ENCODE measurements at places on chromosomes 12 and 14.

GRCh38 chr14:65107200-65107599 lies 4.9 kb upstream of the MAX start:
- no peak for DNase-seq

DNA sequence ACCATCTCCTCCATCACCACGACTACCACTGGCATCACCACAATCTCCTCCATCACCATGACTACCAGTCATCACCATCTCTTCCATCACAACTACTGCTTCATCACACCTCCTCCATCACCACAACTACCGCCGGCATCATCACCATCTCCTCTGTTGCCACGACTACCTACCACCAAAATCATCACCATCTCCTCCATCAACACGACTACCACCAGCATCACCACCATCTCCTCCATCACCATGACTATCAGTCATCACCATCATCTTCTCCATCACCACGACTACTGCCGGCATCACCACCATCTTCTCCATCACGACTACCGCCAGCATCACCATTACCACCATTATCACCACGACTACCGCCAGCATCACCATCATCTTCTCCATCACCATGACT lies 89.5 kb downstream of the RIMBP2 start:
- no peak for DNase-seq

GRCh38 chr12:95687937-95688336 lies 102.6 kb downstream of the NTN4 start:
- no peak for DNase-seq

DNA sequence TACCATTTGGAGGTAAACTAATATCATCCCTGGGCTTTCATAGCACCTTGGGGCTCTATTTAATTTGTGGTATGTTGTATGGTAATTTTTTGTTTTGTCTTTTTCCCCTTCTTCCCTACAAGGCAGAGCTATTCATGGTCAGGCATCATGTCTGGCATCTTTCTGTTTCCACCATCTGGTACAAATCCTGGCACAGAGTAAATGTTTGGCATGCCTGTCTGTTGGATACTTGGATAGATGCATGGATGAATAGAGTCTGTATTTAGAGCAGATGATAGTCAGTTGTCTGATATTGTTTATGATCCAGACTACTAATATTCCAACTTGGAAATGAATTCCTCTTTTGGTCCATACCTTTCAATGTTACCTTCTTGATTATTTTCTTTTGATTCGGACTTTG lies 139.8 kb downstream of the NEDD1 start:
- DNase-seq = peak; percentile 50

DNA sequence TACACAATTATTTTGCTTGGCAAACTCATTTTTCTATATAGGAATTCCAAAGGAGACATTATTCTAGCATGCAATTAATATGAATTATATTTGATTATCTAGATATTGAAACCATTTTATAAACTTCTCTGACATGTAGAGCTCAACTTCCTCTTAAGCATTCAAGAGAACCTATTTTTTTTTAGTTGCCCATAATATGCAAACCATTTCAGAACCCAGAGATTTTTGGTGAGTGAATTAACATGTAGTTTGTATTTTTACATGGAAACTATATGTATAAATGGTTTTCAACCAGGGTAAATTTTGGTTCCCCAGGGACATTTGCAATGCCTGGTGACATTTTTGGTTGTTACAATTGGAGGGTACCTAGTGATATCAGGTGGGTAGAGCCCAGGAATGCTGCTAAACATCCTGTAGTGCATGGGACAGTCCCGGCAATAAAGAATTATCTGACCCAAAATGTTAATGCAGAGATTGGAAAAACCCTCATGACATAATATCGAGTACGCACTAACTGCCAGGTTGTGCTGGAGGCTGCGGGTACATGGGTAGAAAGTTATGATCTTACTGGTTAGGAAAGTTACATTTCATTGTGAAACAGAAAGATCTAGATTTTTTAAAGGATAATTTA lies 338.9 kb upstream of the GARIN2 start:
- DNase-seq = no peak

DNA sequence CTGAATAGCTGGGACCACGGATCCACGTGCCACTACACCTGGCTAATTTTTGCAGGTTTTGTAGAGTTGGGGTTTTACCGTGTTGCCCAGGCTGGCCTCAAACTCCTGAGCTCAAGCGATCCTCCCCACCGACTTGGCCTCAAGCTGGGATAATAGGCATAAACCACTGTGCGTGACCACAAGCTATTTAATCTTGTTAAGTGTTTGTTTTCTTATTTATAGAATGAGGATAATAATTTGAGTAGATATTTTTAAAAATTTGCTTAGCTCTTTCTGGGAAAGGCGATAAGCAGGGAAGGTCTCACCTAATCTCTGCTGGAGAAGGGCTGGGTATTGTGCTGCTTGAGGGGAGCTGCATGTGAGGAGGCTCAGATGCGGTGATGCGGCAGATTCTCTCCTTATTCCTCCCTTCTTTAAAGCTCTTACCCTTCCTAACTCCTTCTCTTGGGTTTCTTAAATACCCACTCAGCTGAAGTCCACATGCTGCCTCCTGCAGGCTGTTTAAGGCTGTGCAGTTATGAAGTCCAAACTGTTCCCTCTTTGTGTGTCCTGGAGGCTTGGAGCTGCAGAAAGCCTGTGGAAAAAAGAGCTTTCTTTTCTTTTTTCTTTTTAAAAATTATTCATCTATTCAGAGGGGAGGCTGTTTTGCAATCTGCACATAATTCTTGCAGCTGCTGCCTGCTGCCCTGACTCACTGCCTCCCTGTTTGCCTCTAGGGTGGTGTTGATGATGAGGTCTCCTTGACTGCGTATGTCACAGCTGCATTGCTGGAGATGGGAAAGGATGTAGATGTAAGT lies 37.9 kb downstream of the A2ML1 start:
- peak; percentile 74 for DNase-seq

- DNase-seq = no peak
Measured at GRCh38 chr12:19970821-19971220, 397.5 kb upstream of the PDE3A start.

GRCh38 chr14:20487396-20487725 lies 18.0 kb upstream of the RNASE10 start:
- DNase-seq = no peak

DNA sequence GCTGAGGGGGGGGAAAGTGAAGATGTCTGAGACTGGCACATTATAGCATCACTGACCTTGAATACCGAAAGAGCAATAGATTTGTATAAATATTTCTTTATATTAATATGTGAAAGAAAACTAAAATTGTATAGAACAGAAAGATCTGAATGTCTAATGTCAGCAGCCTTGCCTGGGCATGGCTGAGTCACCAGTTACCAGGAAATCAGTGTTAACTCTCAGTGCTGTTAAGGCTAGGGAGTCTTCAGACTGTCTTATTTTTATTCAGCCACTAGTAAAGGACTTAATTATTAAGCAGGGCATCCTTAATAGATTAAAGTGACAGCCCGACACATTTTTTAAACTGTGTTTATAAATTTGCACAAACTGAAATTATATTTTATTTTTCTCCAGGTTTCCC lies 122.9 kb upstream of the AEBP2 start:
- DNase-seq = no peak

GRCh38 chr14:64812412-64812811 lies 67.3 kb downstream of the SPTB start:
- no peak for DNase-seq

DNA sequence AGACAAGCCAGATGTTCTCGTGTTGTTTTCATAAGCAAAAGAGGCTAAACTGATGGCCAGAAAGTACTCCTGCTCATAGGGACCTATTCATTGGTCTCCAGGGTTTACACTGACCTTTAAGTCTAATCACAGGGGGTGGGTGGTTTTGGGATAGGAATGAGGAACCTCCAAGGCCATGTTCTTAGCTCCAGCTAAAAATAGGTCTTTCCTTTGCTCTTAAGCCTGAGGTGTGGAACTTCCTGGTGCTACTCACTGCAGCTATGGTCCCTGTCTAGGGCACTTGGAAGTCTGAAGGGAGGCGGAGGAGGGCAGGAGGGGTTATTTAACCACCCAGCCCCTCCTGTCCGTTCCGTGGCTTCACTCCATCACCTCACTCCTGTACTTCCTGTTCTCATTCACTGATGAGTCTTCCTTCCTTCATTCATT lies 18.6 kb downstream of the GPRC5A start:
- no peak for DNase-seq

All from Ammon's horn (tissue), 1 donor.